ENCODE measurements at places on chromosomes 3 and 15.

DNA sequence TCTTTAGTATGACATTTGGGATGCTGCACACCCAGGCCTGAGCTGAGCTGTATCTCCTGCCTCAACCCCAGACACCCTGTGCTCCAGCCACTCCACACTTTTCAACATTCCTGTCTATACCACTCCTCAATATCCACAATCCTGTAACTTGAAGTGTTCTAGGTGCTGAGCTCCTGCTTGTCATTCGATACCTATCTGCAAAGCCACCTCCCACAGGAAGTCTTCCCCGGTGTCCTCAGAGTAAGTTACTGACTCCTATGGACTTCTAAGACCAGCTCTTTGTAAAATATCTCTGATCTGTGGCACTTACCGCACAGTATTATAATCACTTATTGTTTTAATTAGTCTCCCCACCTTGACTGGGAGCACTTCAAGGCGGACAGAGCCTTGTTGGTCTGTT, 1.2 kb upstream of the CAV3 start:
- no peak for DNase-seq

DNA sequence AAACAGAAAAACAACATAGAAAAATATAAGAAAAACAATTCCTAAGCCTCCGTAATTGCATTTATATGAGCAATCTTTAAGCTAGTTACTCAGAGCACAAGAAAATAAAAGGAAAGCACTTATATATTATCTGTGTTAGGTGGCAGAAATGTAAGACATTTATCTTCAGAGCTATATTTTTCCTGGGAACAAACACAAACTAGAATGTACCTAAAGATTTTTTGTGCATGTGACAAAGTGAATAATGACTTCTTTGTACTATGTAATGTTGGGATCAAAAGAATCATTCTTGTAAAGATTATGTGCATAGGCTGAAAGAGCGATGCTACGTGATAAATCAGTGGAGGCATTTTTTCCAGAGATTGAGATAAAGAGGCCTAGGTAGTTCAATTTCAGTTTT, 111.3 kb upstream of the GMNC start:
- DNase-seq = no peak

DNA sequence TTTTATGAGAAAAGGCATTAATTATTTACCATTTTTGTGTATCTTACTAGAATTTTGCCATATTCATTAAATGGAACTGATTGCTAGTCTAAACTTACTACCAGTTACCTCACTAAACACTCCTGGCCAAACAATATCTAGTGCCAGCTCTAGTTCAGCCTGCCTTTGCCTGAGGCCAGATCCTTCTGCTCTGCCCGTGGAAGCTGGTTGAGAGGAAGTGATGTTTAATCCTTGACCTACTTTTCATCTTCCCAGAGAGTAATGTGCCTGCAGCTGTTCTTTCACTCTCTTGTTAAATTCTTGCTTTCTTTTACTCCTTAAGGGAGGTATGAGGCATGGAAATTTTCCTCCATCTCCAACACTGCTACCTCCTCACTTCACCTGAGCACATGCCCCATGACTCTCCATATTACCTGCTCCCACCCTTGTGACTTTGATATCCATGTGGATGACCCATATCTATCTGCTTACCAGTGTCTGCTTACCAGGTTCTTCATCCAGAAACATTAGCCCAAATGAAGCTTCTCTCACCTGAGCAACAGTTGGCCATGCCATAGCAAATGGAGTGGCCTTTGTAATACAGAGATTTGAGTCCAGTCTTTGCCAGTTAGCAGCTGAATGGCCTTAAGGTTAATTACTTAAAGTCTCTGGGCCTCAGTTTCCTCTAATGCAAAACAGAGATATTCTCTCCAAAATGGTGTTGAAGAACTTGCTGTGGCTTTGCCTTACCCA, 53.4 kb downstream of the UBE2E1 start:
- DNase-seq = no peak

DNA sequence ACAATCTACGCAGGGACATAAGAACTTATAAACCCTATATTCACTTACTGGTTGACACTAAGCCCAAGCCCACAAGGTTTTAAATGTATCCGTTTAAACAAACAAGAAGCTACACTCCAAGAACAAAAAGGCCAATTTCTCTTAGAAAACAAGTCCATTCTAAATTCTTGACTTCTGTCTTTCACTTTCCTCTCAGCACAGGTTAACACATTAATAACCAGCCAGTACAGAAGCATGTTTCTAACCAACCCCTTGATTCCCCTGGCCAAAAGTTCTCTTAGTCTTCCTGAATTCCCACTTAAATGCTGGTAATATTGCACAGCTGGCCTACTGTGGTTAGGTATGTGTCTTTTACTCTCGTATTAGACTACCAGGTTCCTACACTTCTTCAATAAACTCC, 4.7 kb downstream of the DMXL2 start:
- DNase-seq = no peak

GRCh38 chr3:71647751-71648150, 64.2 kb upstream of the FOXP1 start:
- DNase-seq = no peak

DNA sequence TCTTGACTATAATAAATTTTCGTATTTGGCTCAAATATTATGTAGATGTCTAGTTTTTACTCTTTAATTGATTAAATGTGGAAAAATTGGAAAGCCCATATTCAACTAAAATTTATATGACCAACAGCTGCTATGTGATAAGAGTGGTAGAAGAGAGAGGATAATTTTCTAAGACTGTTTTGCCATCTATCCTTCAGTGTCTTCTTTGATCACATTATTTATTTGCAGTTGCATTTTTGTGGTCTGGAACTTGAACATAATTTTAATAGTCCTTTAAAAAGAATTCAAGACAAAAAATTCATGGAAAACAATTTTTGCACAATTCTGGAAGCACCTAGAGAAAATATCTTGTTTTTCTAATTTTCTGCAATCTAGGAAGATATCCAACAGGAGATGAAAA, 213.3 kb upstream of the THBS1 start:
- no peak for DNase-seq

GRCh38 chr3:197335428-197336132, 37.2 kb upstream of the DLG1 start:
- DNase-seq = no peak

Measured in esophagus squamous epithelium (tissue), 5 donors.